ENCODE measurements at places on chromosomes 2 and 18.

DNA sequence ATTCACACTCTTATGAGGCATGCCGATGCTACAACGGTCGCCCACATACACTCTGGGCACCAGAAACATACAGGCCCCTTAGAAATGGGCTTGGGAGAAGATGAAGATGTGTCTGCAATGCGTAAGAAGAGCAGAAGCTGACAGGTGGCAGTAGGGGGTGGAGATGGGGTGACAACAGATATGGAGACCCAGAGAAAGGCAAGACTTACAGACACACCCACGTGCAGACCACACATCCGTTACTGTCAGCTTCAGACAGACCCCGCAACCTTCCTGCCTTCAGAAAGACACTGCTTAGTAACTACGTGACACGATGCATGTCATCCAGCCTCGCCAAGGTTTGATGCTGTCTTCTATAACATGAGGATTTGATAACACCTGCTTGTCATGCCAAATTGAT is 89.5 kb downstream of the ZFP36L2 start:
- no peak for DNase-seq

DNA sequence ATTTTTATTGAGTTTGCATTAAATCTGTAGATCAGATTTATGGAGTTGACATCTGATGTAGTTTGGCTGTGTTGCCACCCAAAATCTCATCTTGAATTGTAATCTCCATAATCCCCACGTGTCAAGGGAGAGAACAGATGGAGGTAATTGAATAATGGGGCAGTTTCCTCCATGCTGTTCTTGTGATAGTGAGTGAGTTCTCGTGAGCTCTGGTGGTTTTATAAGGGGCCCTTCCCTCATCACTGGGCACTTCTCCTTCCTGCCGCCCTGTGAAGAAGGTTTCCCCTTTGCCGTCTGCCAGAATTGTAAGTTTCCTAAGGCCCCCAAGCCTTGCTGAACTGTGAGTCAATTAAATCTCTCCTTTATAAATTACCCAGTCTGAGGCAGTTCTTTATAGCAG is 32.2 kb downstream of the ZC3H15 start:
- no peak for DNase-seq

GRCh38 chr2:74111380-74111779 is 36.3 kb downstream of the BOLA3 start:
- no peak for DNase-seq

- no peak for DNase-seq
These were observed 66.4 kb downstream of the KCNG2 start for GRCh38 chr18:79864006-79864725.

GRCh38 chr2:197599285-197599965 is 76.0 kb downstream of the RFTN2 start:
- DNase-seq: peak; percentile 77

- peak; percentile 64 for DNase-seq
These were observed 67.0 kb upstream of the RASGRP3 start for GRCh38 chr2:33409417-33409955.

- peak; percentile 36 for DNase-seq
These were observed 63.7 kb downstream of the COPS8 start for GRCh38 chr2:237149425-237149824.

DNA sequence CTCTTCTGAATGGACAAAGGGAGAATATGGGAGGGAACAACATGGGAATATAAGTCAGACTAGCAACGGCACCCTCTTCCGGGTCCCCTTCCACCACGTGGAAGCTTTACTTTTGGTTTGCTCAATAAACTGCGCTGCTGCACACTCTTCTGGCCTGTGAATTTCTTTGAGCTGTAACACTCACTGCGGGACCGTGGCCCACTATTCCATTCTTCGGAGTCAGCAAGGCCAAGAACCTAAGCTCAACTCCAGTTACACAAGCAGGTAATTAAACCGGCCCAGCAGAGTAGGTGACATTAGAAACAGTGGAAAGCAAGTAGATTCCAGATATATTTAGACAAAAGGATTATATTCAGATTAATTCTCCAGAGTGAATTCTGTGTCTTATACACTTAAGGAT is 697.4 kb upstream of the NXPH2 start:
- no peak for DNase-seq

GRCh38 chr18:13540477-13541182 is 185.7 kb downstream of the FAM210A start:
- no peak for DNase-seq

- DNase-seq: no peak
These were observed 304.0 kb upstream of the REG3G start for GRCh38 chr2:78721355-78722033.

- DNase-seq: no peak
These were observed 166.9 kb downstream of the RND3 start for GRCh38 chr2:150320608-150321007.

- no peak for DNase-seq
These were observed 69.5 kb downstream of the MYOM1 start for GRCh38 chr18:3150274-3150673.

- DNase-seq: no peak
These were observed 49.9 kb downstream of the SNED1 start for GRCh38 chr2:241048149-241048948.
